ENCODE measurements at places on chromosomes 3 and 15.

DNA sequence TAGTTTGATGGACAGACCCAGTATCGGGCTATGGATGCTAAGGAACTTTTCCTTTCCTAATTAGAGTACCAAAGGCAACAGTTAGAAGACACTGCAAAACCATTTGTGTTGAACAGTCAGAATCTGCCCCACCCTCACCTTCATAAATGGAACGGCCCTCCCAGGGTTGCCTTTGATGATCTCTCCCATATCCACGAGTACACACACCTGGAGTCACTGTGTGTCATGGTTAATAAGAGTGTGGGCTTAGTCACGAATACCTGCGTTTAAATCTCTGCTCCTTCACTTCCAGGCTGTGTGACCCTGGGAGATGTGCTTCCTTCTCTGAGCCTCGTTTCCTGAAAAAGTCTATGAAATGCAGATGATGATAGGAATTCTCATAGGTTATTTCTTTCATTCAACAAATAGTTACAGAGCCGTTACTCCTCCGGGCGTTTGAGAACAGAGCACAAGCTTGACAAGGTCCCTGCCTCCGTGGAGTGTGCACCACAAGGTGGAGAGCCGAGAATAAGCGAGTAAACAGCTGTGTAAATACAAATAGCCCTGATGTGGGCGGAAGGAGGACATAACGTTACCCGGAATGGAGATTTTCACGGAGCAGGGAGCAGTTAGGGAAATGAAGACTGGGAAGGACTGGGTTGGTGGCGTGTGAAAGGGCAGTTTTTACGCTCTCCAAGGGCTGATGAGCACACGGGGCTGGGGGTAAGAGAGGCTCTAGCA is 6.7 kb downstream of the SLC51A start:
- DNase-seq = no peak

- DNase-seq = no peak
These were observed 102.5 kb downstream of the EPHB1 start for GRCh38 chr3:134897391-134898141.

- no peak for DNase-seq
These were observed 132.2 kb downstream of the MBNL1 start for GRCh38 chr3:152400887-152401286.

GRCh38 chr3:194824701-194825111 is 139.0 kb downstream of the FAM43A start:
- no peak for DNase-seq

DNA sequence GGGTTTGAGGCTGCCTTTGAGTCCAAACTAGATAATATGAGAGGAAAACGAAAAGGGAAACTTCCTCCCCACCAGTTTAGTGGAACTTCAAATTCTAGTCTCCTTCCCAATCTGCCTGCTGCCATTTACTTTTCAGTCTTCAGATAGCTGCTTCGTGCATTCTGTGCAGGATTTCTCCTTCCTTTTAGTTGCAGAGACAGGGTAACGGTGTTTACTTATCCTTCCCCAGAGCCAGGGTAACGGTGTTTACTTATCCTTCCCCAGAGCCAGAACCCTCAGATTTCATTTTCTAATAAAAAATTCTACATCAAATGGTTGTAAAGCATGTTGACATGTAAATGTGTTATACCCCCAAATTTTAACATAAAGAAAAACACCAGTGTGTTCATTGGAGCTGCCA is 282.6 kb downstream of the VPS13C start:
- no peak for DNase-seq

DNA sequence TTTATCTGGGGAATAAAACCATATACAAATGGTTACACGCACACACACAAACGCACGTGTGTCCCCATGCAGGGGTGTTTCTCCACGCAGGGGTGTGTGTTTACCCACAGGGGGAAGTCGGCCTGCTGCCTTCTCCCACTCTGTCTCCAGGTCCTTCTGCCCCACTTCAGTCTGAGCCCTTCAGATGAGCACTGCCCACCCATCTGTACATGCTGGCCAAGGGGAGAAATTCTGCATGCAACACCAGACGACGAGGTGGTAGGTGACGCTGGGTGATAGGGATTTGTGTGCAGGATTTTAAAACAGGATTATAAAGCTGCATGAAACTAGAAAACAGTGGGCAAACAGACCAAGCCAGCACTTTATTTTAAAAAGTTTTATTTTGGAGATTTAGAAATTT is 122.5 kb downstream of the TJP1 start:
- DNase-seq = no peak

GRCh38 chr3:160103397-160103796 is 114.8 kb downstream of the IL12A start:
- no peak for DNase-seq

DNA sequence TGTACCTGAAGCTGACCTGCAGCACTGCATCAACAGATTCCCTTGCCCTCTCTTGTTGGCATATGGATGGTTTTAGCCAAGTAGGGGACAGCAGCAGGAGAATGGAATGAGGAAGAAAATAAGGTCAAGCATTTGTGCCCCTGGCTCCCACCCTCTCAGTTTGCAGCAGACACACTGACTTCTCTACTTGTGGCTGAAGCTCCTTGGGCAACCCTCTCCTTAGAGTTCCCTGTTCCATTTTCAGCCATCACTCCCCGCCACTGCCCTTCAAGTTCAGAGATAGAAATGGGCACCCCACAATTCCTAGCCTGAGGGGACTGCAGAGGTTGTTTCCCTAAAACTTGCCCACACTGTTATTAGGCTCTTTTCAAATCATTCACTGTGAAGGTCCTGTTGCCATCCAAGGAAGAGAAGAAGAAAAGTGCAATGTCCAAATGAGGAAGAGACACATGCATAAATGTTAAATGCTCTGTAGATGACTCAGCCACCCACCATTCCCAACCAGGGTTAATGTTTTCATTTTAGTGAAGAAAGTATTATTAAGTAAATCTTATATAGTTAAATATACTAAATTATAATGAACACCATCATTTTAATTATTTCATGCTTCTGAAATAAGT is 295.9 kb upstream of the UBE2E2 start:
- DNase-seq = no peak

- DNase-seq = no peak
These were observed 3.1 kb downstream of the SEMA3G start for GRCh38 chr3:52441772-52442332.
